ENCODE measurements at places on chromosomes 5 and 9.
A peak's percentile ranks its signal among the peaks of the same experiment; 100 is the strongest.

DNA sequence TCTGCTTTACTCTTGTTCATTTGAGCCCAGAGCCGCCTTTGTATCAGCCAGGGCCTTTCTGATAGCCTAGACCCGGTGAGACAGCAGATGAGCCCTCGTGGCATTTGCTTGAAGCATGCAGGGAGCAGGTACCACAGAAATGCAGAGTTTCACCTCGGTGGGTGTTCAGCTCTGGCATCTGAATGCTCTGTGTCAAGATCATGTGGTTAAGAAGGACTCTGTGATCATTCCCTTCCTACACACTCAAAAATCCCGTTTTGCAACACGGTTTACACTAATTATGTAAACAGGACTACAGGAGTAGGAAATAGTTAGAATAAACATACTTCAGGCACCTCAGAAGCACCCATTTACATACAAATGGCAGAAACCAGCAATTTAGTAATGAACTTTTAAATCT, 67.2 kb downstream of the MVB12B start:
- H3K27me3 ChIP-seq: no peaks in the 10 kb centered on the region
- peaks cover 2% of the 10 kb centered on the region for H3K36me3 ChIP-seq
- peaks cover 5% of the 10 kb centered on the region for H3K4me1 ChIP-seq
- no peak overlapping the region for H3K4me3 ChIP-seq
- no peak overlapping the region for H3K27ac ChIP-seq

GRCh38 chr5:133408322-133408721, 204.0 kb downstream of the FSTL4 start:
- no peaks in the 10 kb centered on the region for H3K4me1 ChIP-seq
- H3K4me3 ChIP-seq: no peak overlapping the region
- DNase-seq: no peak
- no peaks in the 10 kb centered on the region for H3K36me3 ChIP-seq
- peaks cover 8% of the 10 kb centered on the region for H3K27me3 ChIP-seq
- no peak overlapping the region for H3K27ac ChIP-seq

DNA sequence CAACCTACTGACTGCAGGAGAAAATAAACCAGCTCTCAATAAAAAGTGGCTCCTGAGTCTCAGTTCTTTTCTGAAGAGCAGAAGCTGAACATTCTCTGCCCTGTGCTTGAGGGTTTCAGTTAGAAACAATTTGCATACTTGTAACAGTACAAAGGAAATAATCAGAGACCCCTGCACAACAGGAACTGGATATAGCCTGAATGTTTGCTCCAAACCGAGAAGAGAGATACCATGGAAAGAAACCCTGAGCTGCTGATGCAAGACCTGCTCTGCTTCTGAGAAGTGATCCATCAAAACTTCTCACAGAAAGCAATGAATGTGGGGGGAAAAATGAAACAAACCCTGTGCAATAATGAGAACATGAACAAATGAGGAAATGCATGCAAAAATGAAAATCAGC, 592.9 kb downstream of the SEMA5A start:
- DNase-seq: no peak
- no peaks in the 10 kb centered on the region for H3K27me3 ChIP-seq
- no peak overlapping the region for H3K4me3 ChIP-seq
- H3K4me1 ChIP-seq: no peaks in the 10 kb centered on the region
- H3K27ac ChIP-seq: no peak overlapping the region

- H3K27me3 ChIP-seq: no peaks in the 10 kb centered on the region
- no peaks in the 10 kb centered on the region for H3K36me3 ChIP-seq
- peak; percentile 35 for DNase-seq
- no peak overlapping the region for H3K4me3 ChIP-seq
- no peak overlapping the region for H3K27ac ChIP-seq
These were observed 88.7 kb upstream of the FAM169A start for GRCh38 chr5:74954919-74955318.

- peak within 1 kb of the TSS; percentile 70 for H3K4me3 ChIP-seq
- H3K36me3 ChIP-seq: no peaks in the 10 kb centered on the region
- peaks cover 38% of the 10 kb centered on the region for H3K4me1 ChIP-seq
- DNase-seq: peak; percentile 32
- H3K27me3 ChIP-seq: no peaks in the 10 kb centered on the region
These were observed at the start of gene NEK6 for GRCh38 chr9:124257844-124258606. Gene NEK6, plus strand, starts transcription at chr9:124257949. Its CDS starts 44,016 bp downstream, at chr9:124301965.

DNA sequence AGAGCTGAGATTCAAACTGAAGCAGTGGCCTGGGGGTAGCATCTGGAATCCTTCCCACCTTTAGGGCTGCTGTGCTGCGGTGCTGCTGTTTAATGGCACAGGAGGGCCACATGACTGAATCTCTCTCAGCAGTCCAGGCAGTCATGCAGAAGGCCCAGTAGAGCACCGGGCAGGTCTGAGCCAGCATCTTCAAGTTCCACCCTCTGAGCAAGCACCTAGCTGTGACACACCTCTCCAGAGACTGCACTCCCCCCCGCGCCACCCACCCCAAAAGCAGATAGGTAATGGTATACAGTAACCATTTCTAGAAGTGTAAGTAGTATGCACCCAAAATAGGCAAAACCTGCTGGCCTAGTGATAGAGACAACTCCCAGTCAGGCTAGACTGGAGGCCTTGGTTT, 8.2 kb downstream of the IL4 start:
- H3K4me3 ChIP-seq: no peak overlapping the region
- no peaks in the 10 kb centered on the region for H3K27me3 ChIP-seq
- H3K4me1 ChIP-seq: peaks cover 5% of the 10 kb centered on the region
- DNase-seq: no peak
- H3K36me3 ChIP-seq: no peaks in the 10 kb centered on the region

DNA sequence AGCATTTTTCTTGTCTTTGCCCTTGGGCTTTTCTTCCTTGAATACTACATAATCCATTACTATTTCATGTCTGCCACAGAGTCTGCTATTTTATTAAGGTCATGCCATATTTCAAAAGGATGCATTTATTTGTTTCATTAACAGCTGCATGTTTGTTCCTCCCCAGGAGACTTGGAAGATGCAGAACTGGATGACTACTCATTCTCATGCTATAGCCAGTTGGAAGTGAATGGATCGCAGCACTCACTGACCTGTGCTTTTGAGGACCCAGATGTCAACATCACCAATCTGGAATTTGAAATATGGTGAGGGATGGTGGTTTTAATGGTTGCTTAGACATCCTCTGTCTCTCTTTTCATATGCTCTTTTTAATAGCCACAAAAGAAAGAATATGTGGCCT, 4.0 kb downstream of the IL7R start:
- peaks cover 26% of the 10 kb centered on the region for H3K4me1 ChIP-seq
- no peak for DNase-seq
- no peak overlapping the region for H3K4me3 ChIP-seq
- H3K36me3 ChIP-seq: no peaks in the 10 kb centered on the region

- no peak for DNase-seq
- no peaks in the 10 kb centered on the region for H3K27me3 ChIP-seq
- no peak overlapping the region for H3K27ac ChIP-seq
- H3K36me3 ChIP-seq: no peaks in the 10 kb centered on the region
- no peak overlapping the region for H3K4me3 ChIP-seq
- peaks cover 3% of the 10 kb centered on the region for H3K4me1 ChIP-seq
These were observed 199.6 kb upstream of the GAS1 start for GRCh38 chr9:87146933-87147332.

DNA sequence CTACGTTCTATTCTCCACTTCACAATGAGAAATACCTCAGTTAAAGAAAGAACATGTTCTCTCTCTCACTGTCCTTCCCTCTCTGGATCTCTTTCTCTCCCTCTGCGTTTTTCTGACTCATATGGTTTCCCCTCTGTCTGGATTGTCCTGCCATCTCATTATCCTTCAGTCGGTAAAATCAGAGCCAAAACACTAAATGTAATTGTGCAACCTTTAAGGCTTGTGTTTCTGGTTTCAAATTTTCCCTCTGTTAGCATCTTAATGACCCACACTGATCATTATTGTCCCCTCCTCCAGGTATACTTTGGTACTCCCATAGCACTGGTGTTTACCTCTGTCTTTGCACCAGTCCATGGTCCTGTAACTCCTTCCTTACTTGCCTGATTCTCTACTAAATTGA, 509.4 kb upstream of the C9orf72 start:
- no peak overlapping the region for H3K27ac ChIP-seq
- H3K4me1 ChIP-seq: no peaks in the 10 kb centered on the region
- no peaks in the 10 kb centered on the region for H3K27me3 ChIP-seq
- no peaks in the 10 kb centered on the region for H3K36me3 ChIP-seq
- DNase-seq: no peak

- no peaks in the 10 kb centered on the region for H3K36me3 ChIP-seq
- no peaks in the 10 kb centered on the region for H3K4me1 ChIP-seq
- H3K27me3 ChIP-seq: no peaks in the 10 kb centered on the region
- no peak for DNase-seq
- H3K27ac ChIP-seq: no peak overlapping the region
These were observed 1365.3 kb upstream of the WWC1 start for GRCh38 chr5:166926138-166926537.

GRCh38 chr9:134403682-134404301, 77.5 kb downstream of the RXRA start:
- DNase-seq: peak; percentile 49
- peak overlapping the region; percentile 42 for H3K27ac ChIP-seq
- no peaks in the 10 kb centered on the region for H3K27me3 ChIP-seq

DNA sequence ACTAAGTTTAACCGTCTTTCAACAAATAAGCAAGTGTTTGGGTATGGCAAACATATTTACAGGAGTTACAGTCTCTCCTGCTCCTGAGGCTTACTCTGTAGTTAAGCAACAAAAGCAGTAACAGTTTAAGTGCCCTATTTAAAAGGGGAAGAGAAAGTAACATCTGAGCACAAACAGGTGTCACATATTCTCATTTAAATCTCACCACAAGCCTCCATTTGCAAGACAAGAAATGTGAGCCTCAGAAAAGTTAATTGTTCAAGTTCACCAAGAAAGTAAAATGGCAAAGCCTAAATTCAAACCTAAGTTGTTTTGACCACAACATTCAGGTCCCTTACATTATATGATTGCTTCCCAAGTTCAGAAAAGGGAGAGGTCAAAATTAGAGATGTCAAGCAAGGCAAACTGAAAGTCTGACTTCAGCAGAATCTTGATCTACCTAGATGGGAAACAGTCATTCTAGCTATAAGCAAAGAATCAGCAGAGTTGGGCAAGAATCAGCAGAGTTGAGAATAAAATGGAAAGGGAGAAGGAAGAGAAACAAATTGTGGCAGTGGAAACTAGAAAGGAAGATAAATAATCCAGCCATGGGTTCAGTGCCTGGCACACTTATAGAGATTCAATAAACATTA, 93.4 kb downstream of the STRBP start:
- no peak overlapping the region for H3K27ac ChIP-seq
- no peak for DNase-seq
- H3K4me3 ChIP-seq: no peak overlapping the region
- no peaks in the 10 kb centered on the region for H3K27me3 ChIP-seq

- DNase-seq: no peak
- no peak overlapping the region for H3K4me3 ChIP-seq
- H3K36me3 ChIP-seq: no peaks in the 10 kb centered on the region
- H3K4me1 ChIP-seq: no peaks in the 10 kb centered on the region
- no peak overlapping the region for H3K27ac ChIP-seq
These were observed 225.6 kb downstream of the PCSK1 start for GRCh38 chr5:96207420-96207819.

DNA sequence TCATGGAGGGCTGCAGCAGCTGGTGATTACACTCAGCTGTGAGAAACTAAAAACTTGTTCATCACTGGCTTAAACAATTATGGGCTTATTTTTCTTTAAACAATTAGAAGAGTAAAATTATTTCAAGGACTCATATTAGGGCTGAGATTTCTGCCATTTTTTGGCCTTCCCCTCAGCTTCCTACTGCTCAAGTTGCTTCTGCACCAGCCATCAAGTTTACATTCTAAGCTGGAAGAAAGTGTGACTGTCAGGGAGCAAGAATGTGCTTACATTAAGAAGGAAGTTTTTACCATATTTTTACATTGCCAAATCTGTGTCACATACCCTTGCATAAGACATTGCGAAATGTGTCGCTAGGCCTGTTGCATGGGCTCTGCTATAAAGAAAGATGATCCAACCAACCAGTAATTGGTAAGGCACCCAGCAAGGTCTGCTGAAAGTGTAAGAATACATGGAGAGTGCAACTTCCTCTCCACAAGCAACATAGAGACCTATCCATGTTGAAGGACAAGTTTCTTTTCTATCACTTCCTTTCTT, 260.3 kb upstream of the CDH10 start:
- no peak for DNase-seq
- no peaks in the 10 kb centered on the region for H3K27me3 ChIP-seq
- H3K27ac ChIP-seq: no peak overlapping the region
- no peak overlapping the region for H3K4me3 ChIP-seq
- H3K4me1 ChIP-seq: no peaks in the 10 kb centered on the region

GRCh38 chr5:32233696-32234447, 59.8 kb upstream of the GOLPH3 start:
- no peaks in the 10 kb centered on the region for H3K27me3 ChIP-seq
- no peak overlapping the region for H3K27ac ChIP-seq
- peak; percentile 85 for DNase-seq
- peaks cover 16% of the 10 kb centered on the region for H3K4me1 ChIP-seq

GRCh38 chr9:123637945-123638634, 282.1 kb downstream of the CRB2 start:
- H3K4me3 ChIP-seq: no peak overlapping the region
- H3K4me1 ChIP-seq: no peaks in the 10 kb centered on the region
- peak; percentile 27 for DNase-seq
- H3K27me3 ChIP-seq: no peaks in the 10 kb centered on the region
- no peak overlapping the region for H3K27ac ChIP-seq

DNA sequence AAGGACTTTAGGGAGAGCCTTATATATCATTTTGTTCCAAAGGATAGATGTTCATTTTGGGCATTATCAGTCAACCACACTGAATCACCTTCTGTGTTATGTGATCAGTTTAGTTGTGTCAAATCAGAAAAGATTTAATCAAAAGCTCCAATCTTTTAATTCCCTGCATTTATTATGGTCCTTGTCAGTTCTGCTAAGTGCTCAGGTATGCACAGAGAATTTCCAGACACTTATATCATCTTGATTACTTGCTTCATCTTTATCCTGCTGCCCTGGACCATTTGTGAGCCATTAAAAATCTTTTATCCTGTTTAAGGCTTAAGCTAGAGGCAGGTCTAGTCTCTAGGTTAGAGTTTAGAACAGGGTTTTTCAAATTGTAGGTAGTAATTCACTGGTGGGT, 179.1 kb downstream of the CWC27 start:
- no peak for DNase-seq
- no peak overlapping the region for H3K4me3 ChIP-seq
- H3K27me3 ChIP-seq: no peaks in the 10 kb centered on the region
